Epithelial cell of umbilical artery (primary cell): ENCODE measurements at places on chromosomes 6 and 20. TPM values are rescaled to one million over a fixed set of nuclear protein-coding genes. Genes with fewer than 3 reads are reported as not detected.

Gene CCN2
- 425 and 437 TPM in 2 replicates for total RNA-seq

Gene PGC
- total RNA-seq: not detected in 2 replicates

Gene STMND1
- total RNA-seq: not detected in 2 replicates

Gene ZNF76
- total RNA-seq: 14.9 and 15.2 TPM in 2 replicates

Gene TRERF1
- total RNA-seq: under 0.01 and 0.30 TPM in 2 replicates

Gene OPN5
- total RNA-seq: not detected in 2 replicates

Gene TAAR1
- total RNA-seq: not detected in 2 replicates

Gene BTN1A1
- total RNA-seq: not detected in 2 replicates

Gene SLC22A1
- under 0.01 TPM in 1 of 2 replicates, not detected in the other for total RNA-seq

Gene RAET1L
- total RNA-seq: not detected in 2 replicates

Gene ACTL10
- 3.6 and 4.0 TPM in 2 replicates for total RNA-seq

Gene HRH3
- total RNA-seq: not detected in 2 replicates

Gene TCF21
- under 0.01 and 0.15 TPM in 2 replicates for total RNA-seq

Gene SNAI1
- total RNA-seq: 0.46 and 1.6 TPM in 2 replicates

Gene RCAN2
- 0.32 TPM in 1 of 2 replicates, not detected in the other for total RNA-seq

Gene SEMG1
- total RNA-seq: not detected in 2 replicates

Gene TCP11
- under 0.01 TPM in 1 of 2 replicates, not detected in the other for total RNA-seq

Gene ZC3H12D
- not detected in 2 replicates for total RNA-seq

Gene SUN5
- not detected in 2 replicates for total RNA-seq
